ENCODE measurements at places on chromosomes 6 and 20.

DNA sequence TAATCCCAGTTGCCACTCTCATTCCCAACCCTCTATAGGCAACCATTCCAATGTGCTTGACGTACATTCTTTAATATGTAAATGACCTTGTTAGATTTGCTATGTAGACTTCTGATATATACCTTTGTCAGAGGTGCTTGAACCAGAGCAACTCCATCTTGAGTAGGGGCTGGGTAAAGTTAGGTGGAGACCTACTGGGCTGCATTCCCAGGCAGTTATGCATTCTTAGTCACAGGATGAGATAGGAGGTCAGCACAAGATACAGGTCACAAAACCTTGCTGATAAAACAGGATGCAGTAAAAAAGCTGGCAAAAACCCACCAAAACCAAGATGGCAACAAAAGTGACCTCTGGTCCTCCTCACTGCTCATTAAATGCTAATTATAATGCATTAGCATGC lies 8.3 kb upstream of the HM13 start:
- no peak for DNase-seq

DNA sequence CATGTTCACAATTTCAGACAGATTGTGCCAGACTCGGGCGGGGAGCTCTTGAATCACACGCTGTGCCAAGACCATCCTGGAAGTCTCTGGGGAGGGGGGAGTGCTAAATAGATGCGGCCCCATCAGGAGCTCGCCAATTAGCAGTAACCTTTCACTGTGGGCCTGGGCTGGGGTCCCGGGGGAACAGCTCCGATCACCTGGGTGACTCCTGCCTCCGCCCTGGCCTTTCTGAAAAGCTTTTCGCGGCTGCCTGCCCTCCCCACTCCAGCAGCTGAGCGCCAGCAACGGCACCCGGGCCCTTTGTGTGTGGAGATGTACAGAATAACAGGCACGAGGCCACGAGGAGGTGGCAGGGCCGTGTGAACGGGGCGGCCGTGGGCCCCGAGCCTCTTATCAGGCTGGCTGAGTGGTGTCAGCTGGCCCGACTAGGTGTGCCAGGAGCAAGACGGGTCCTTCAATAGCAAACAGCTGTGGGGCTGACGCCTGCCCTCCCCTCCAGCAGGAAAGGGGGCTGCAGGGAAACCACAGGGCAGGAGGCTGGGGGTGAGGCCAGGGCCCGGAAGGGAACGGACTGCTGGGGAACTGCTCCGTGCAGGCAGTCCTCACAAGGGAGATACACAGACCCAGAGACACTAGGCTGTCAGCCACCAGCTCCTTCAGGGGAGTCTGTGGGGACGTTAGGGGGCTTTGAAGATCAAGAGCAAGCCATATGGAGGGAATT lies 56.8 kb downstream of the NOL4L start:
- no peak for DNase-seq

DNA sequence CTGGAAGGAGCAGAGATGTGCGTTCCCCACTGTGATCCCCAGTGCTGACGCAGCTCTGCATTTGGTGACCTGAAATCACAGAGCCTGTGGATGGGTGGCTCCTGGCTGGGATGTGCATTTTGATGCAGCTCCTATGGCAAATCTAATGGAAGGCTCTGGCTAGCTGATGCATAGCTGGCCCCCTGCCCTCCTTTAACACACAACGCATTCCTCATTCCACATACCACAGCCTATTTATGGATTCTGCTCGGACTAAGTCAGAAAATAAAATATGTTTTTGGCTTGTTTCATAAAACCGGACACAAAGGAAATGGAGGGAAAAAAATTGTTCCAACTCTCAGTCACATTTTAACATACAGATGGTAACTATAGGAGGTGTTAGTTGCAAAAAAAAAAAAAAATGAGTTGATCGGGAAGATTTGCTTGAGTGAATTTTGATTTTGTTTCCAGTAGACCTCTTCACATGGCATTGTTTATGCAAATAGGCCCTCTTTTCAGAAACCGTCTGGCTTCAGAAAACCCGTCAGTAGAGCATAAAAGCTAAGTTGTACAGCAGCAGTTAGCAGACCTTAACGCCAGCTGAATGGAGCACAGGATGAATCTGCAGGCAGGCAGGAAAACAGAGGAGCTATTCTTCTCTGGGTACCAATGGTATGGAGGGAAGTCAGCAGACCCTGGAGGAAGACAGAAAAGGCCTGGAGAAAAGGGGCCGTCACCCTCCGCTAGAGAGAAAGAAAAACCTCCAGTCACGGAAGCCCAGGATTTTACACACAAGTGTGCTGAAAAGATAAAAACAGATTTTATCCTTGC lies 215.4 kb downstream of the HDGFL1 start:
- DNase-seq, result no peak

DNA sequence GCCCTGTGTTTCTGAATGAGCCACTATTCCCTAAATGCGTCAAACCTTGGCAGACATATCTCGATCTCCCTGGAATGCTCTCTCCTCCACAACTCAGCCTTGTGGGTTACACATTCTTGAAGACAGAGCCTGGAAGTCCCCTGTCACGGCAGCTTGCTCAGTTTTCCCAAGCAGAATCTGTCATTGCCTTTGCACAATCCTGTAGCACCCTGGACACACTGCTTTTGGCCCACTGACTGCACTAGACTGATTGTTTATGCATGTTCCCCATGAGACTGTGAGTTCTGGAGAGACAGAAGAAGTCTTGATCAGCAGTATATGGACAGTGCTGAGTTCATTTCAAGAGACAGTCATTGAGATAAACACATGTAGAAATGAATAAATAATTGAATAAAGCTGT lies 406.7 kb downstream of the CD83 start:
- no peak for DNase-seq

DNA sequence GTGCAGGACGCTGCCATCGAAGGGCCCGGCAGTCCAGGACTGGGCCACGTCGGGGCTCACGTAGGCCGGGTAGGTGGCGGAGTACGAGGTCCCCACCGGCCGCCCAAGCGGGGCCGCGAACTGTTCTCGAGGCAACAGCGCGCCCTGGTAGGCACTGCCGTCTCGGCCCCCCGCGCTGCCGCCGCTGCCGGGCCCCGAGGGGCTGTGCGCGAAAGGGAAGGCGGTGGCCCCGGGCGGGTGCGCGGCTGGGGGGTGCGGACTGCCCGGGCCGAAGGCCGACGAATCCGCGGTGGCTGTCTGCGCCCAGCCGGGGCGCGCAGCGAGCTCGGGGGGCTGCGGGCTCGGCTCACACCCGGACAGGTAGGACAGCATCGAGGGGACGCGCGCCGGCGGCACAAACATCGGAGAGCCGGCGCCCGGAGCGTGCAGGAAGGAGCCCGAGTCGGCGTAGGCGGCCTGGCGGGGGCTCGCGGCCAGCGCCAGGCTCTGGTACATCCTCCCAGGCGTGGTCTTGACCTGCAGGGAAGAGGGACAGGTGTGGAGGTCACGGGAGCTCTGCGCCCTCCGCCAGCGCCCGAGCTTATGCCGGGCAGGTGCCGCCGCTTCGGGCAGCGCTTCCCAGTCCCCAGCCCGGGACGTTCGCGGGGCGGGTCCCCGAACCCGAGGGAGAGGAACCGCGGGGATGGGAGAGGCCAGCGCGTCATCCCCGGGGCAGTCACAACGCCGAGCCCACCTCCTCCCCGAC lies 596 bp downstream of the GATA5 start:
- no peak for DNase-seq

DNA sequence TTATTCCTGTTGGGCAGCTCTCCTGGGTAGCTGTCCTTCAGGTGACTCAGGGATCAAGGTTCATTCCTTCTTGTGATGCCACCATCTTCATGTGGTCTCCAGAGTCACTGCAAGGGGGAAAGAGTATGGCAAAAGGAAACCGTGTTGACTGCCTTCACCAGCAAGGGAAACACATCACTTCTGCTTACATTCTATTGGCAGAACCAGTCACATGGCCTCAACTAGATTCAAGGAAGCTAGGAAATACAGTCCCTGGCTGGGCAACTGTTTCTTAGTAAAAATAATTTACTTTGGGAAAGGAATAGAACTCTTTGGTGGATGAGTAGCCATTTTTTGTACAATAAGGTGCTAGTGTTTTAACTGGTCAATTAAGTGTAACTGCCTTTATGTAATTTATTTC lies 5.3 kb downstream of the ANKRD6 start:
- no peak for DNase-seq
